ENCODE measurements at places on chromosomes 6 and 20.
A peak's percentile ranks its signal among the peaks of the same experiment; 100 is the strongest.

DNA sequence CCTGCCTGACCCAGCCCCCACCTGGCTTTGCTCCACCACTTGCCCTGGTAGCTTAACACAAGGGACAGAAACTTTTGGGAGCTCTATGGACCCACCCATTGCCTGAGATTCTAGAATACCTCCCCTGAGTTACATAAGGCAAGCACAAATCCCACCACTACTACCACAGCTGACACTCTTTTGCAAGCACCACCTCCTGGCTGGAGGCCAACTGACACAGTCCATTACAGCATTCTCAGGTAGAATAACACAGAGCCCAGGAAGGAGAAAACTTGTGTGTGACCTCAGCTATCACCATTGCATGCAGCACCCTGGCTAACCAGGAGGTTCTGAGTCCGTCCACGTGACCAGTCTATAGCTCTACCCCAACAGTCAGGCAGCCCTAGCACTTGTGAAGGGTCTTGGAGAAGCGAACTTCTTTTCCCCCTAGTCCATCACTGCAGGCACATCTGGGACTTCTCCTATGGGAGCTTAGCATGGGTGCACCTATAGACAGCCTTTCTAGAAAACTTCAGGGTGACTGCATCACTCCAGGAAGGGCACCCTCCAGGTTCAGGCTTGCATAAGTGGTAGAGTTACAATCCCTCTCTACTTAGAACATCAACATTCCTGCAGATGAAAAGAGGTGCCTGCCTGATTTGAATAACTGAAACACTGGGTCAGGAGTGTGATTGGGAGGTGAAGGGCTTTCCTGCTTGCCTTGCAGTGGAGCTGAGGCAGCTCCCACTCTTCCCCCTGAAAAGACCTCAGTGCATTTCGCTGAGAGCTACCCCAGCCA is 30.1 kb downstream of the CITED2 start:
- no peak for DNase-seq

- DNase-seq: no peak
These were observed 43.1 kb downstream of the CD109 start for GRCh38 chr6:73739096-73739495.

DNA sequence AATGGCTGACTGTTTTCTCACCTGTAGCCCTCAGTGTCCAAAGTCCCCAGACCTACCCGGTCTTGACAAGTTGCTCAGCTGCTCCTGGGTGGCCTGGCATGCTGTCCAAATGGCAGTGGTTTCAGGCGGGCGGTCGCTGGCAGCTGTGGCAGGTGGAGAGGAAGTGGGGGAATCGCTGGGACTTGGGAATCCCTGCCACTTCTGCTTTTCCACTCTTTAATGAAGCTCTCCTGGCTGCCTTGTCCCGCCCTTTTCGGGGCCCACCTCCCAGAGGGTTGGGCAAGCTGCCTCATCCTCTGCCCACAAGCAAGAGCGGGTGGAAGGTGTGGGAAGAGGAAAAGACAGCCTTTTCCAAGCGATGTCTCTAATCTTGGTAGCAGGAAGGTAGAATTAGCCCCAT is at the start of gene OCSTAMP:
Gene OCSTAMP (minus strand): TSS at position 194 of the 400 bp plus-strand sequence. CDS start 94 bp downstream, at position 100.
- no peak for DNase-seq

- DNase-seq: no peak
These were observed 4.8 kb downstream of the NR2E1 start for GRCh38 chr6:108170332-108171290.

GRCh38 chr6:73696966-73697655 is 1.1 kb downstream of the CD109 start:
- no peak for DNase-seq

DNA sequence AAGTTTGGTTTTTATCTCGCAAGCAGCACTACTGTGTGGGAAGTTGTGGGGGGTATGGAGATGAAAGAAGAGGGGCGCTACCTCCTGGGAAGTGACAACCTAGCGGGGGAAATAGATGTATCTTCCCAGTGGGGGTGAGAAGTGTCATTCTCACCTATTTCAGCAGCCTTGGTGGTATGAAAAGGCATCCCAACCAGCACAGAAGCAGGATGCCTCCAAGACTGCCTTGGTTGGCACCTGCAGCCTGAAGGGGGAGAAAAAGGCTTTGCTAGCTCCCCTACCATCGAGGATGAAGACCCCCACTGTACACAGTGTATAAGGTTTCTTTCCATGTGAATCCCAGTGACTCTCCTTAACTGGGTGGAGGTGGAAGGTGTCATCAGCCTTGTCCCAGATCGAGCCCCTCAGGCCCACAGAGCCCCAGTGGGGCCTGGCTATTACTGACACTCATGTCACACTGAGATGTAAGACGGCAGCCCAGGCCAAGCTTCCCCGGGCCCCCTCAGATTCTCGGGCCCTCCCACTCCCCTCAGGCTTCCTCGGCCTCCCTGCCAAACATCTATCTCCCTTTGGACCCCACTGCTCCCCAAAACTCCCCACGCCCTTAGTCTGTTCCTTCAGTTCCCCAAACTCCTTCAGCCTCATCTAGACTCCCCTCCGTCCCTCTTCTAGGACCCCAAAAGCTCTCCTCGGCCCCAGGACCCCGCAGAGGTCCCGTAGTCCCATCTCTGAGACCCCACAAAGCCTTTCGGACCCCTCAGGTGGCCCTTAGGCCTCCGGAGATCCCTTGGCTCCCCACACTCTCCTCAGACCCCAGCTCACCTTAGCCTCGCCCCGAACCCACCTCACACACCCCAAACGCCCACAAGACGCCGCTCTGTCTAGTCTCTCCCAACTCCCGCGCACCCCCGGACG is 688 bp downstream of the COMMD7 start:
- DNase-seq: peak; percentile 41

- no peak for DNase-seq
These were observed 151.7 kb downstream of the UST start for GRCh38 chr6:148898376-148899014.

- DNase-seq: no peak
These were observed 99.3 kb downstream of the RPP40 start for GRCh38 chr6:4904461-4905025.

DNA sequence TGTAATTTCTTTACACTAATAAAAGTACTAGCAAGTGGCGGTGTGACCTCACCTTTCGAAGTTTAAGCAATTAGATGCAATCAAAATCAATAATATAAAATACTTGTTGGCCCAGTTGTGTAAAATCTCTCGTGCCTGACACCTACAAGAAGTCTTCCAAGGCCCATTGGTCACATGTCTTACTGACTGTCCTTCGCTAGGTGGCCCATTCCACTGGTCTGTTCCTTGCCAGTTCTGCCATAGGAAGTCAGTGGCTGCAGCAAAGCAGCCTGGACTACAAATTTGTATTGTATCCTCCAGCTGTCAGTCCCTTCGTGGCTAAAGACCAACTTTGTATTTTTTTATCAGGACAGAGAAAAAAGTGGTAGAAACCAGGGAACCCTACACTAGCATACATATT is 61.8 kb downstream of the CYB5R4 start:
- DNase-seq: no peak

DNA sequence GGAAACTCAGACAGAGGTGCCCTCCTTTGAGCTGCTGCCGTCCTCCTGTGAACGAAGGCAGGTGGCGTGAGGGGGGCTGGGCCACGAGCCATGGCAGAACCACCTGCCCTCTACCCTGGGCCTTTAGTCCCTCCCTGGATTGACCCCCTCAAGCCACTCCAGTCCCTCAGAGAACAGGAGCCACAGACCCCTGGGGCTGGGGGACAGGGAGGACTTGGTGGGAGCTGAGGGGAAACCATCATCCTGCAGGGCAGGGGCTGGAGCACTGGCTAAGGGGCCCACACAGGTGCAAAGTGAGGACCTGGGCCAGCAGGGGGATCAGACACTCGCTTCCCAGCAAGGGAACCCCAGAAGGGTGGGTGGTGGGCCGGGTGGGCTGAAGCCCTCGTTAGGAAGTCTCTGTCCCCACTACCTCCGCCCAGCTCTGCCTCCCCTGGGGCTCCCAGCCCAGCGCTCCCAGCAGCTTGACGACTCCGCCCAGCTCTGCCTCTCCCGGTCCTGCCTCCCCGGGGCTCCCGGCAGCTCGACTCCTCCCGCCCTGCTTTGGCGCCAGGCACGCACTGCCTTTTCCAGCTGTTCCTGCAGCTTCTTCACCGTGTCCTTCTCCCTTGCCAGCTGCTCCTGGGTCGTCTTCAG is 44.4 kb downstream of the DSTN start:
- DNase-seq: peak; percentile 79

- DNase-seq: no peak
These were observed 104.9 kb downstream of the RPS12 start for GRCh38 chr6:132919045-132919860.

GRCh38 chr6:20447581-20448132 is 46.0 kb downstream of the E2F3 start:
- DNase-seq: no peak

- no peak for DNase-seq
These were observed 181.2 kb upstream of the POU3F2 start for GRCh38 chr6:98653179-98653578.

DNA sequence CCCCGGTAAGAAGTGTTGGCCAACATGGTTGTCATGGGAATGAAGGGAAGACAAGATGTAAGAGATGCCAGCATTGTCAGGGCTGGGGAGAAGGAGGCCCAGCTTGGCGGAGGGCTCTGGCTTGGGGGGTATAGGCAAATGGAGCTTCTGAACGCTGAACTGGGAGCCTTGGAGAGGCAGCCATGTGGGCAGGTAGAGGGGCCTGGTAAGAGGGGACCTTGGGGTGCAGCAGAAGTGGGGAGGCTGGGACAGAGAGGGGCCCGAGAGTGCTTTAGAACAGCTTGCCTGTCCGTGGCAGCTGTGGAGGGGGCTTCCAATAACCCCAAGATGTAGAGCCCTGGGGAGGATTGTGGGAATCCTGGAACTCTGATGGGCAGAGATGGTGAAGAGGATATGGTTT is 3.0 kb downstream of the SLC22A1 start:
- no peak for DNase-seq

DNA sequence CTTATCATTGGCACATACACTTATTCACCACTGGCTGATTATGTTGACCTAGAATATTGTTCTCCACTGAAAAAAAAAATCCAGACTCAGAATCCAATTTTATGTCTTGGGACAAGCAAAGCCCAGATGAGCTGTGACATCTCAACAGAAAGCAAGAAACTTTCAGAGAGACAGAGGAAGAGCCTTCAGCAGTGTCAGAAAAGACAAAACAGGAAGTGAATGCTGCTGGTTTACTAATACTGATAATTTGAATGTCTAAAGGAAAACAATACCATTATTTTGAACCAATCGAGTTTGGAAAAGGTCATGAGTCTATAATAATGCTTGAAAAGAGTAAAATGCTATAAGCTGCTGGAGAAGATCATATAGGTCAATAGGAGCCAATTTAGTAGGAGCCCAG is 179.8 kb upstream of the RIMS1 start:
- DNase-seq: no peak

DNA sequence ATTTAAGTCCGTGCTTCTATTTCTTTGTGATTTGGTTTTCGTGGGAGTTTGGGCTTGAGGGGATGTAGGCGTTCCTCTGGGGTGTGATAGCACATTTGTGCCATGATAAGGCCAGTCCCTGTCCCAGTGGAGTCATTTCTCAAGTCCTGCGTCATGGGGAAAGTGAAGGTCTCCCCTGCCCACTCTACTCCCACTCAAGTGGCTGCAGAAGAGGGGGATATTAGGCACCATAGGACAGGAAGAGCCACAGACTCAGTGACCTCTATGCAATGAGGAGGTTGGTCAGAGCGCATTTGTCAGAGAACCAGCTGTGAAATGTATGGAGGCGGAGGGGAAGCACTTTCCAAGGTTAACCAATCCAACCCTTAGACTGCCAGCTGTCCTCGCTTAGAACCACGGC is 51.9 kb upstream of the EDN1 start:
- DNase-seq: no peak

DNA sequence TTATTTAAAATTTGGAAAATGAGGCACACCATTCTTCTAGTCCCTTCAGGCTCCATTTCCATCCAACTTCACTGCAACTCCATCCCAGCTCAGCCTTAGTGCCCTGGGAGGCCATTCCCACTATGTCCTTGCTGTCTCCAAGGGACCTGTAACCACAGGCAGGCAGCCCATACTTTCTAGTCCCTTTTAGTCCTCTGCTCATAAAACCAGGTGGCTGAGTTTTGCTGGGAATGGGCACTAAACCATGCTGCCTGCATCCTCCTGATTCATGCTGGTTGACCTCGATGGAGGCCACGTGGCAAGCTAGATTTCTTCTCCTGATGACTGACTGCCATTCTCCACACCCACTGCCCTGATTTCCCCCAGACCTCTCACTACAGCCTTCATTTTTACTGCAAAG is 27.5 kb upstream of the MYMX start:
- no peak for DNase-seq

DNA sequence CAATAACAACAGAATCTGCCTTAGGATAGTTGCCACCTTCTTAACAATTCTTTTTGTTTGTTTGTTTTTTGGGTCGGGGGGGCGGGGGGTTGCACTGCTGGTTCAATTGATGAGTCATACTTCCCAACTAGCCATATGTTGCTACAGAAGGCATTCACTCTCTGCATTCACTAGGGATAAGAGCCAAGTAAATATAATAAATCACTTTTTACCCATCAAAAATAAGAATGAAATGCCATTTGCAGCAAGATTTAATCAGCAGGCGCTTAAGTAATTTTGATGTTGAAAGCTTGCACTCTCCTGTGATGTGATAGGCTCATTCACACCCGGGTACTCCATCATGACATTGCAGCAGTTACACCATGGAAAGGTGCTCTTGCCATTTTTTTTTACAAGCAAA is 209.8 kb downstream of the HIVEP2 start:
- no peak for DNase-seq

DNA sequence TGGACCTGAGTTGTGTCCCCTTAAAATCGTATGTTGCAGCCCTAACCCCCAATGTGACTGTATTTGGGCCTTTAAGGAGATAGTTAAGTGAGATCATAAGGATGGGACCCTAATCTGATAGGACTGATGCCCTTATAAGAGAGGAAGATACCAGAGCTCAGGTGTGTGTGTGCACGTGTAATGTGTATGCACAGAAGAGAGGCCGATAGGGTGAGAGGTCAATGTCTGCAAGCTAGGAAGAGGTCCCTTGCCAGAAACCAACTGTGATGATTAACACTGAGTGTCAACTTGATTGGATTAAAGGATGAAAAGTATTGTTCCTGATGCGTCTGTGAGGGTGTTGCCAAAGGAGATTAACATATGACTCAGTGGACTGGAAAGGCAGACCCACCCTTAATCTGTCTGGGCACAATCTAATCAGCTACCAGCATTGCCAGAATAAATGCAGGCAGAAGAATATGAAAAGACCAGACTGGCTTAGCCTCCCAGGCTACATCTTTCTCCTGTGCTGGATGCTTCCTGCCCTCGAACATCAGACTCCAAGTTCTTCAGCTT is 299.8 kb downstream of the LRFN2 start:
- DNase-seq: no peak

GRCh38 chr6:27053738-27054137 is 193.8 kb upstream of the PRSS16 start:
- no peak for DNase-seq

GRCh38 chr6:138371452-138371711 is 6.3 kb upstream of the SMIM28 start:
- DNase-seq: no peak

DNA sequence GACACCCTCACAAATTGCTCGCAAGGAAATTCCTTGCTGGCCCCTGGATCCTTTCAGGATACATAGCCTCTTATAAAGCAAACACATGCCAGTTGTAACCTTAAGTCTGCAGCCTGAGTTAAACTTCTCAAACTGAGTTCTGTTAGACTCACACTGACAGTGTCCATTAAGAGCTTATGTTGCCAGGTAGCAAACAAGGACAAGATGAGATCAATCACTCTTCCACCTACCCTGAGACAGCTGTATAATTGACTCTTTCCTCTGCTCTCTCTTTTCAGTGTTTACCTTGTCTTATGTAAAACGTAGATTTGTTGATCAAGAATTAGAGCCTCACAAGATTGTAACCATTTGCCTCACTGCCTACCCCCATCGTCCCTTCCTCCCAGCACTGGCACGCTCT is 359.8 kb downstream of the EPM2A start:
- no peak for DNase-seq
